ENCODE measurements at places on chromosomes 6 and 20. TPM values are rescaled to one million over a fixed set of nuclear protein-coding genes. Genes with fewer than 3 reads are reported as not detected.

The SLC35F1 gene
- polyA plus RNA-seq, result 3.9 TPM

The MAK gene
- 3.3 TPM for polyA plus RNA-seq

The CLPSL1 gene
- 2.2 TPM for polyA plus RNA-seq

The PXT1 gene
- not detected for polyA plus RNA-seq

The CST4 gene
- polyA plus RNA-seq, result not detected

GRCh38 chr20:36830791-36831691 is 44.9 kb upstream of the TLDC2 start:
- DNase-seq, result no peak

DNA sequence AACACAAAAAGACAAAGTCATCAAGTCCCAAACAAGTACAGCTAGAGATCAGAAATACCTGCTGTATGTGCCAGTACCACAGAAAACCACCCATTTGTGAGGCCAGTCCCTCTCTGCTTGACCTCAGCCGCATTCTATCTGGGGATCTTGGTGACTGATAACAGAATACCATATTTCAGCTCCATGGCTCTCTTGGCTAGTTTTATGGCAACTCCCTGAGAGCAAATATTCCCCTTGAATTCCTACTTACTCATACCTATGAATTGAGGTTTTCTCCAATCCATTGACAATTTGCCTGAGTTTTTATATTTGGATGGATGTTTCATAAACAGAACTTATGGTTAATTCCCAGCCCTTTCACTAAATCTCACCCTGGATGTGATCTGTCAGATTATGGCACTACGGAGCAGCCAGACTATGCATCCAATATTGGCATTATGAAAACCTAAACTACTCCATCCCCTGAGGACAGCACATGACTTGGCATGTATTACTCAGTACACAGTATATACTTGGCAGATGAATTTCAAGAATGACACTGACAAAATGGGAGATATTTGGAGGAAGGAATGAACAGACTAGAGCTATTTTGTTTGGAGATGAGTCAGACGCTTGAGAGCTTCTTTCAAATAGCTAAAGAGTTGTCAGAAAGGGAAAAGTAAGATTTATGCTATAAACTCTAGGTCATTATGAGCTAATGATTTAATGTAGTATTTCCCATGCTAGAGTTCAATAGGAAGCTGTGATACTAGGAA is 95.7 kb downstream of the PRDM1 start:
- no peak for DNase-seq

DNA sequence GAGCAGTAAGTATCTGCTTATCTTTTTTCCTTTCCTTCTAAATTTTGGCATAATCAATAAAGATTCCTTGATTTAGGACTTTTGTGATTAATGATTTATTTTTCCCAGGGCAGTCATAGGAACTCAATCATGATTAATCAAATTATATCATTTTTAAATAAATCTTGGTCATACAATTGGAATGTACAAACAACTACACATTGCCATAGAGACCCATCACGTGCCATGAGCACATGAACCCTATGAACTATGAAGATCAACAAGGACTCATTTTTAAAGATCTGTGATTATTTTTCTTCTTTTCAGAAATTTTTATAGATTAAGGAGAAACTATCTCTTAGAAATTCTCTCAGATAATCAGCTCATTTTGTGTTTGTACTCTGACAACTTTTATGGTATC is 622.4 kb downstream of the BCKDHB start:
- no peak for DNase-seq

- DNase-seq, result no peak
Measured at GRCh38 chr6:18110162-18110561, 12.3 kb downstream of the NHLRC1 start.

GRCh38 chr6:119215309-119215708 is 134.3 kb downstream of the MAN1A1 start:
- no peak for DNase-seq

DNA sequence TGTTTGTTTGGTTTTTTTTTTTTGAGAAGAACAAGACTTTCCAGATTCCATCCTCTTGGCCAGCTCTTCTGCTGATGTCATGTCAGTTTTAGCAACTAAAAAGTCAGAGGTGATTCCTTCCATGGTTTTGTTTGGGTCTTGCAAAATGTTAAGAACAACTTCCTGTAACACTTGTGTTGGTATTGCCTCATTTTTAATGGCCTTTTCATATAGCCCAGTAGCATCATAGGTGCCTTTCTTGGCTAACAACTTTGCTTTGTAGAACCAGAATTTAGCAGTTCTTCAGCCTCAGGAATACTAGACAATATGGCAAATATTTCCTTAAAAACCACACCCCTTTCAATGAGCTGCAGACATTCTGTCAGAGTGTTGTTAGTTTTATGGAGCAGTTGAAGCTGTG is 99.5 kb upstream of the SIRPG start:
- DNase-seq, result no peak

Data from left kidney (tissue), 8 donors.